ENCODE measurements at places on chromosomes 1 and 21. TPM values are rescaled to one million over a fixed set of nuclear protein-coding genes. Genes with fewer than 3 reads are reported as not detected.

Gene C1QA
- total RNA-seq = not detected

Gene KHDC4
- total RNA-seq = 25.3 TPM

Gene PARS2
- total RNA-seq = 2.6 TPM

Gene FCER1G
- not detected for total RNA-seq

Gene ARF1
- total RNA-seq = 341 TPM

Gene NFASC
- total RNA-seq = 0.46 TPM

Gene NUCKS1
- total RNA-seq = 144 TPM

Gene GJA5
- 162 TPM for total RNA-seq

Gene INAVA
- total RNA-seq = not detected

Gene CCSAP
- total RNA-seq = 6.8 TPM

Gene RGS5
- total RNA-seq = 106 TPM

Gene SPTA1
- under 0.01 TPM for total RNA-seq

Gene CCDC30
- 0.32 TPM for total RNA-seq

Gene TAS1R3
- total RNA-seq = under 0.01 TPM

Gene LPAR3
- total RNA-seq = 0.15 TPM

Gene AMIGO1
- total RNA-seq = 0.76 TPM

Gene WDR3
- total RNA-seq = 78.4 TPM

Gene GBP7
- total RNA-seq = not detected

Gene DIO1
- total RNA-seq = not detected

Gene GPR52
- total RNA-seq = 0.61 TPM

Gene CITED4
- 5.5 TPM for total RNA-seq

Gene OR2G6
- total RNA-seq = not detected

Gene SPRR2A
- not detected for total RNA-seq

Gene AQP10
- total RNA-seq = under 0.01 TPM

Gene COL11A1
- total RNA-seq = 2.3 TPM

Gene SH2D2A
- total RNA-seq = 0.97 TPM

Gene WNT2B
- 1.4 TPM for total RNA-seq

Gene ESRRG
- not detected for total RNA-seq

Gene UBE2U
- total RNA-seq = not detected

Gene MANEAL
- total RNA-seq = not detected

Gene CSF3R
- total RNA-seq = not detected

Gene FAM163A
- total RNA-seq = under 0.01 TPM

All from epithelial cell of umbilical artery (primary cell).